Right kidney (tissue), 9 donors: ENCODE measurements at places on chromosomes 5 and 9.
A peak's percentile ranks its signal among the peaks of the same experiment; 100 is the strongest.

- DNase-seq, result no peak
These were observed 63.7 kb downstream of the SHOC1 start for GRCh38 chr9:111730937-111731567.

- no peak for DNase-seq
These were observed 2.2 kb downstream of the ABLIM3 start for GRCh38 chr5:149143470-149143869.

- no peak for DNase-seq
These were observed 739 bp downstream of the C9orf72 start for GRCh38 chr9:27572566-27572917.

- no peak for DNase-seq
These were observed 33.7 kb downstream of the OSTF1 start for GRCh38 chr9:75121914-75122558.

- DNase-seq, result no peak
These were observed 201.6 kb downstream of the GOLPH3 start for GRCh38 chr5:31972558-31972957.

- DNase-seq, result no peak
These were observed 29.7 kb downstream of the SMIM15 start for GRCh38 chr5:61132559-61132958.

DNA sequence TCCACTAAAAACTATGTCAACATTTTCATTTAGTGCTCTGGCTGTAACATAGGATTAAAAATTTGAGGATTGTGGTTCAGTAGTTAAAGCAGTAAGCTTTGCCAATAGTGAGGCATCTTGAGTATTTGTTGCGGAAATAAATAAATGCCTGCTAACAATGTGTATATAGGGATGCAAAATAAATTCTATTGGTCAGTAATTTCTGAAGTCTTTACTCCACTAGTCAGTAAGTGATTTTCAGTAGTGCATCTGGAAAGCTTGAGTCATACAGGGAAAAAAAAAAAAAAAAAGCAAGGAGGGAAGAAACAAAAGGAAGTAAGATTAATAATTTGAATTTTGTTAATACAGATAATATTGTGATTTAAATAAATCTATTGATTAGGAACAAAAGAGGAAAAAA lies 21.0 kb downstream of the NIPBL start:
- DNase-seq, result no peak

- DNase-seq, result no peak
These were observed 84.3 kb upstream of the MELK start for GRCh38 chr9:36488389-36488756.

DNA sequence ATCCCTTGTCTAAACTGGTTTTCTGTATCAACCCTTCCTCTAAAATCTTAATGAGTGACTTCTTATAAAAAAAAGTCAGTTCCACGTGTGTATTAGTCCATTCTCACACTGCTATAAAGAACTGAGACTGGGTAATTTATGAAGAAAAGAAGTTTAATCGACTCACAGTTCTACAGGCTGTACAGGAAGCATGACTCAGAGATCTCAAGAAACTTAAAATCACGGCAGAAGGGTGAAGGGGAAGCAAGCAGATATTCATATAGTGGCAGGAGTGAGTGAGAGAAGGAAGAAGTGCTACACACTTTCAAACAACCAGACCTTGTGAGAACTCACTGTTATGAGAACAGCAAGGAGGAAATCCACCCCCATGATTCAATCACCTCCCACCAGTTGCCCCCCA lies 307.8 kb upstream of the ARRDC3 start:
- DNase-seq, result no peak

DNA sequence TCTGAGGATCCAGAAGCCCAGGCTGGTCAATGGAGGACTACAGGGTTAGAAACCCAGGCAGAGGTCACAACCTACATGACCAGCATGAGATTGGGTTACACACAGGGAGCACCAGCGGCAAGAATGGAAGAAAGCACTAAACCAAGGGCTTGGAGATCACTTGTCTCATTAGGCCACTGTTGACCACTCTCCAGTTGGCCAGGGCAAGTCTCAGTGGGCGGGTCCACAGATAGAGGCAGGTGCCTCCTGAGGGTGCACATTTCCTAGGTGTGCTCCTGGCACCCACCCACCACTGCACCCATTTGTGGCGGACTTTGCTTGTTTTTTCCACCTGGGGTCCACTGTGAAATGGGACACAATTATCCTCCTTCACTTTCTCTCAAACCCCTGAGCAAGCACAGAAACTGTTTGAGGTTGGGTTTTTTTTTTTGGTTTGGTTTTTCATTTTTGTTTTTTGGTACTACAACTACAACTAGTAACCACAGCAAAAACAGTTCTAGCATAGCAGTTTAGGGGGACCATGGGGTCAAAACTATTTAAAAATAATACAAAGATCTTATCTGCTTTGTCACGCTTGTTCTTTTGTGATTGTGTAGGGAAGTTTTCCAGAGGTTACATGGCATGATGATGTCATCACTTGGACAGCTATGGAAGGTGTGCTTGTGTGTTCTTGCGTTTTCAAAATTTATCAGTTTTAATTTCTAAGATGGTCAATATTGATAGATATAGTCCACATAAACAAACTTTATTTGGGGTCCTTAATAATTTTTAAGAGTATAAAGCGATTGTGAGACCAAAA lies 6.1 kb downstream of the NPR2 start:
- no peak for DNase-seq

DNA sequence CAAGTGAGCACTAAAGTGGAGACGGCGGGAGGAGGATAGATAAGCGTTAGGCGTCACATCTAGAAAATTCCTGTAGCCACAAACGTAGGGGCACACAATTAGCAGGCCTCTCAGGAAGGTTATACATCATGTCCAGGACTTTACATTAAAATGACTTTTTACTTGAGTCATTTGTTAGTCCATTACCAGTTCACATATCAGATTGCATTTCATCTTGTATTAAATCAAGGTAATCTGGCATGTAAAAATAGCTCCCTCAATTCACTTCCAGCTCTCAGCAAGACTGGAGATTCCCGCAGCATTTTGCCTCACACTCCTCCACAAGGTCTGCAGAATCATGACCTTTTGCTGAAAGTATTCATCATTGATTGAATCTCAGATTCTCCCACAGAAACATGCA lies 118.8 kb downstream of the PRDM6 start:
- DNase-seq, result no peak

- DNase-seq, result no peak
These were observed 41.2 kb downstream of the THBS4 start for GRCh38 chr5:80076131-80077050.

- DNase-seq, result peak; percentile 71
These were observed 186.0 kb downstream of the PAX5 start for GRCh38 chr9:36847781-36848673.

DNA sequence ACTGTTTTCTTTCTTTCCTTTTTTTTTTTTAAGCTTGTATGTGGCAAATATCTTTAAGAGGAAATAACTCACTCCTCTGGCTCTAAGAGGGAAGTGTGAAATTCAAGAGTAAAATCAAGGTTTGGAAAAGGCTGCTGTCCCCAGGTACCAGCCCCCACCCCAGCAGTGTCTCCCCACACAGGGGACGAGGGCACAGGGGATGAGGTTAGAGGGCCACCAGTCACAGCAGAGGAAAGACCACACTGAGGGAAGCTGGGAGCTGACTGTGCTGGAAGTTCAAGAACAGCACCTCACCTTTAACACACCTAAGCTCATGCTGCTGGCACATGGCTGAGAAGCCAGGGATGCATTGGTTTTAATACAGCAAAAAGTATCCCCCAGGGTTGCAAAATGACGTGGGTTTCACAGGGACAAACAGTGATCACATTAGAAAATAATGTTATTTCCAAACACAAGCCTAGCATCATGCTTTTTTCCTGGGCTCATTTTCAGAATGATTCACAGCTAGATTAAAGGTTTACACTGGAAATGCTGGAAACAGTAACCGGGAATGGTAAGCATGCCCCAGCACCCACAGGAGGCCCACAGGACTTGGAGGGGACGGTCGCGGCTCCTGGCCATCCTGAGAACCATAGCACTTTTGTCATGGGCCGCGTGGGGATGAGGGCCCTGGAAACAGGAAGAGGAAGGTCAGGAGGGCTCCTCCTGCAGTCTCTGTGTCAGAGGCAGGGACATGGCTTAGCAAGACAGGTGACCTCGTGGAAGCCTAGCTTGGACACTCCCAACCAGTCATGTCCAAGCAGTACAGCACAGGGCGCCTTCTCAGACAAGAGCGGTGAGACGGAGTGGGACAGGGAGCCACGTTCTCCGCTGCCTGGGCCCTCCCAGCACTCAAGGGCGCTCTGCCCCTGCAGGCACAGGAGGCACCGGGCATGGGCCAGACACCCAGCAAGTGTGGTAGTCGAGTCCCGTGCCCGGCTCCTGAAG lies 6.9 kb downstream of the LPCAT1 start:
- DNase-seq, result no peak

- no peak for DNase-seq
These were observed 20.1 kb downstream of the SLC38A9 start for GRCh38 chr5:55692106-55692417.

- DNase-seq, result no peak
These were observed 60.5 kb downstream of the TNFSF8 start for GRCh38 chr9:114869845-114870244.

DNA sequence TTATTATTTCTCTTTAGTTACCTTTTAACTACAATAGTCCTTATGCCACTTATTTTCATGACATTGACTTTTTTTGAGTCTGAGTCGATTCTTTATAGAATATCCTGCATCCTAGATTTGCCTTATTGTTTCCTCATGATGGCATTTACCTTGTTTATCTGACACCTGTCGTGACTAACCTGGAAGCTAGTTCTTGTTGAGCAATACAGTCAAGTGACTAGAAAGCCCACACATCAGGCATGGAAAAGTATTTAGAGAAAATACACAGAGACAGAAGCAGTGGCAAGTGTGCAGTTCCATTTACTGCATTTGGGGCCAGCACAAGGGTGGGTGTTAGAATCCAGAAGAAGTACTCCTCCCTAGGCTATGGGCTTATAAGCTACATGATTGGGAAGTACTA lies 97.8 kb downstream of the ERMP1 start:
- DNase-seq, result no peak

DNA sequence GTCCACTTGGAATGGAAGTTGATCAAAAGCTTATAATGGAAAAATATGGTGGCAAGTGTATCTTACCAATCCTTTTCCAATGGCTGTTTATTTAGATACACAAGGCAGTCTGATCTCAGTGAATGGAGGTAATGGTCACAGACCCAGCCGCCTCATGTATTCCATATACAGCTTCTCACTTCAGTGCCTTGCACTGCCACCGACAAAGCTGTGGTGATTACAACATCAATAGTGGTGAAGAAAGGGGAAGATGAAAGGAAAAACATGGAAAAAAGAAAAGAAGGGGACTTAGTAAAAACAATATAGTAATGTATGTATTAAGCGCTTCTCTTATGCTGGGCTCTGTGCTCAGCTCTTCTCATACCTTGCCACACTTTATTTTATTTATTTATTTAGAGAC lies 297.3 kb upstream of the RASA1 start:
- DNase-seq, result no peak

- DNase-seq, result no peak
These were observed 290.8 kb downstream of the DNAH5 start for GRCh38 chr5:13653709-13654108.

- no peak for DNase-seq
These were observed 17.5 kb downstream of the ANKRD33B start for GRCh38 chr5:10581424-10581748.

GRCh38 chr9:37300620-37301019 lies 121.9 kb upstream of the GRHPR start:
- DNase-seq, result no peak

DNA sequence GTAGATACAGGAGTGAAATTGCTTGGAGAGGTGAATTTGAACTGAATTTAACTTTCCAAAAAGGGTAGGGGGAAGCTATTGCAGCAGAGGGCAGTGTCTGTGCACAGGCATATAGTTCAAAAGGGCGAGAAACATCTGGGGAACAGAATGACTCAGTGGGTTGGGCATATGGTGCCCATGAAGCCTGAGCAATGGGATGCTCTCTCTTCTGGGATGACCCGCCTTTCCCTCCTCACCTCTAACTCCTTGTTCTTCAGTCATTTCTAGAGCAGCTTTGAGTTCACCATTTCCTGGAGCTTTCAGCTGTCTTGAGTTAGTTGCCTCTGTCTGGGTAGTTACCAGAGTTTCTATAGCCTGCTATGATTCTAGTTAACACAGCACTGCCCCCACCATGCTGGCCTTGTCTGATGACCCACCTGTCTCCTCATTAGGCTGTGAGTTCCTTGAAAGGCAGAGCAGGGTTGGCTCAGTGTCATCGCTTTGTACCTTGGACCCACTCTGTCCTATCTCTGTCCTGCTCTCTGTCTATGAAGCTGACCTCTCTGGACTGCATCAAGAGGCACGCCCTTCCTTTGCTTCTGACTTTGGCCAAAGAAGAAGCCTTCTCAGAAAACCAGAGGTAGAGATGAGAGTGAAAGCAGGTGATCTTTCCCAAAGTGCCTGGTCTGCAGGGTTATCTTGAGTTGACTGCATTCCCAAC lies 299.6 kb upstream of the KLF4 start:
- DNase-seq, result no peak

DNA sequence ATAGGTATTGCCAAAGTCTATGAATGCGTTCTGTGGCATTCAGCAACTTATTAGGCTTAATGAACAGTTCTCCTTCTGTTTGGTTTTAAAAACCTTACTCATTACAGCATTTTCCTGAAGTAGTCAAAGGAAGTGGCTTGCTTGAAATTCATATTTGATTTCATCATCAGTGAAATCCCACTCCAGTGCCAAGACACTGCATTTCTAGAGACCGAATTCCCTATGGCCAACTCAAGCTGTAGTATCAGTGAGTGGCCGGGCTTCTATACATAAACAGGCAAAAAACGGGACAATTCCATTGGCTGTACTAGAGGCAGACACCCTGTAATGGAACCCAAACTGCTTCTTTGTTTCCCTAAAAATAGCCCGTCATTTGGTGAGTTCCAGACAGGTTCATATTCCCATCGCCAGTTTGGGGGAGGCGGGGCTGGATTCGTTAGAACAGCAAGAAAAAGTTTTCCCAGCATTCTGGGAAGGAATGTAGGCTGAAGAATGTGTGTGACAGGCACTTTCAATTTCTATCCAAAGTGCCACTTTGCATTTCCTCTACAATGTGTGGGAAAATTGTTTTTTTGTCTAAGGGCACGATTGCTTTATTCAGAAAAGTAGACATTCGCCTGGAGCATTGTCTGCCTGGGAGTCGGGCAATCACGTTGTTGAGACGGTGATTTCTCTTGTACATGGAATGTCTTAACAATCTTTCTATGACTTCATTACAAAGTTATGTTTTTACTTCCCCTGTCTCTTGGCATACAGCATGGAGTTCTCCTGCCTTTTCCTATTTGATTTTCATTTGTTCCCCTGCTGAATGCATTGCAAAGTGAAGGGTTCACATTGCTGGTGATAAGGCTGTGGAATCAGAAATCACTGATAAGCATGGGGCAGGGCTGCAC lies 141.8 kb upstream of the MAST4 start:
- no peak for DNase-seq

DNA sequence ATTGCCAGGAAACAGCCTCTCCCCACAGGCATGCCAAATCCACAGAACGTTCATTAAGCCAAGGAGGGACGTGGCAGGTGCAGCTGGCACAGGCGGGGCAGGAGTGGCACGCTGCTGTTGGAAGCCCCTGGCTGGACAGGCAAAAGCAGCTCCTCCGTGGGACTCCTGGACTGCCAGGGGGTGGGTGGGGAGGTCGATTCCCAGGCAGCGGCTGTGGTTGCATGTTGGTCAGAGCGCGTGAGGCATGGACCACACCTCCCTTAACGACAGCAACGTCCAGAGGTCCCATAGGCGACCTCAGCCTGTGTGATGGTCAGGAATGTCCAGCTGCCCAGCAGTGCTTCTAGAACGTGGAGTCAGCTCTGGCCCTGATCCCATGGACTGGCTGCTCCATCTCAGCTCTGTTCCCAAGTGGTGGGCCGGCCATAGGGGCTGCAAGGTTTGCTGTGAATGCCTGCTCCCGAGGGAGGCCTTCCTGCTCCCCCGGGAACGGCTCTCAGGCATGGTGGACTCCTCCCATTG lies 6.9 kb downstream of the SLC6A19 start:
- no peak for DNase-seq

- no peak for DNase-seq
These were observed 5.4 kb upstream of the GNE start for GRCh38 chr9:36263683-36264082.
